ENCODE measurements at places on chromosomes 3 and 15.

- no peak for DNase-seq
Measured at GRCh38 chr15:33119865-33120264, 74.6 kb downstream of the FMN1 start.

- DNase-seq = no peak
Measured at GRCh38 chr3:1960506-1960905, 138.2 kb upstream of the CNTN4 start.

DNA sequence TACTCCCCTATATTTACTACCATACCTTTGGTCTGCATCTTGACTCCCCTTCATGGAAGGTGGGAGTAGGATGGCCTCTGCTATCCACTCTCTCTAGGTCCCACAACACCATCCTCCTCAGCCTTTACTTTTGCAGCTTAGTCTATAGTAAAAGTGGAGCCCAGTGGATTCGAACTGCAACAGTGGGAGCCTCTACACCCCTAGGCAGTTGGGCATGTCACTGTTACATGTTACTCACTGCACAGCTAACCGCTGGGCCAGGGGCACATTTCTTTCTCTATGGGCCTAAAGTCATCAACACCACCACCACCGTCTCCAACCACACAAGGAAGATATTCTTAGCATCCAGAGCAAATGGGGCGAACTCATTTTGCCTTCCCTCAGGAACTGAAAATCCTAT, 62.9 kb downstream of the KLF13 start:
- DNase-seq = no peak

GRCh38 chr3:48681974-48682610, 3.6 kb downstream of the NCKIPSD start:
- no peak for DNase-seq

DNA sequence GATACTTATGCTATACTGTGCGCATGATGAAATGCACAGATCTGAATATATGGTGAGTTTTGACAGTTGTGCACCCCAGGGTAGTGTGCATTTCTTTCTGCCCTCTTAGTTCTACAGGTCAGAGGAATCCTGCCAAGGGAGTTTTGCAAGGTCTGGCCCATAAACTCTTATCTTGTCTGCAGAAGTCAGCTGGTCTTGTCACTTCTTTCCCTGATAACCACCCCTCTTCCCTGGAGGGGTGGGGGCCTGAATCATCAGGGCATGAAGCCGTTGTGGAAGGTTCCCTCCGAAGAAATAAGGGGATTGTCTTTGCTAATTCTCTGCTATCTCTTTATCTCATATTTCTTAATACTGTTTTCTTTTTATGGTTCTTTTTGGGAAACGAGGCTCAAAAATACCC, 30.4 kb downstream of the TRIM71 start:
- DNase-seq = no peak

DNA sequence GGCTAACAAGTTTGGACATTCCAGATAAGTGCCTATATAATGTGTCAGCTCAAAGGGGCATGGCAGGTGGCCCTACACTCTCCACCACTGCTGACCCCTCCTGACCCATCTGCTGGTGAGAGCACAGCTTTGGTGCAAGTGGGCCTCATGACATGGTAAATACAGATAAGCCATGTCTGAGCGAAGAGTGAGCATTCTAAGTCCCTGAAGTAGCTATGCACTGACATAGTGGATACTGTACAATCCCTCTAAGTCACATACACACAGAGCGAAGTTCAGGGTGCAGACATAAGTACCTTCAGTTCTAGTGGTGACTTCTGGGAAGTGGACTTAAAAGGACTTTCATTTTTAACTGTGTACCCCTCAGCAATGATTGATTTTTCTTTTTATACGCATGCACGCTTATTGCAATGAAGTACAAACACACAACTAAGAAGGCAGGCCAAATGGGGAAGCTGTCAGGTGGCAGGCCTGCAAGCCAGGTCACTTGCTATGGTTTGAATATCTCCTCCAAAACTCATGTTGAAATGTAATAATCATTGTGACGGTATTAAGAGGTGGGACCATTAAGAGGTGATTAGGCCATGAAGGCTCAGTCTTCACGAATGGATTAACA, 41.5 kb downstream of the TBC1D2B start:
- DNase-seq = no peak

DNA sequence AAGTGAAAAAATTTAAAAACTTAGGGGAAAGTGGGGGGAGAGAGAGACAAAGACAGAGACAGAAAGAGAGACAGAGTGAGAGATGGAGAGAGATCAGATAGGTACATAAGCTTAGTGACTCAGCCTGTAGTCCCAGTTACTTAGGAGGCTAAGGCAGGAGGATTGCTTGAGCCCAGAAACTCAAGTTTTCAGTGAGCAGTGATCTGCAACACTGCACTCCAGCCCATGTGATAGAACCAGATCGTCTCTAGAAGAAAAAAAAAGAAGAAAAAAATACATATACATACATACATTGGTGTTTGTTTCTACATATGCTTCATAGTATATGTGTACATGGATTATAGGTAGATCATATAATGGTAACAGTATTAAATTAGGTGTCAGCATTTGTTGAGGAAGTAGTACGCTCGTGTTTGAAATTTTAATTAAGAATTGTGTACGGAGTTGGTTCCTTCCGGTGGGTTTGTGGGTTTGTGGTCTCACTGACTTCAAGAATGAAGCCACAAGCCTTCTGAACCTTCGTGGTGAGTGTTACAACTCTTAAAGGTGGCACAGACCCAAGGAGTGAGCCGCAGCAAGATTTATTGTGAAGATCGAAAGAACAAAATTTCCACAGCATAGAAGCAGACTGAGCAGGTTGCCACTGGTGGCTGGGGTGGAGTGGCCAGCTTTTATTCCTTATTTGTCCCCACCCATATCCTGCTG, 38.3 kb upstream of the SNRPN start:
- DNase-seq = no peak

GRCh38 chr3:58206406-58207011, 4.3 kb downstream of the DNASE1L3 start:
- DNase-seq = no peak

DNA sequence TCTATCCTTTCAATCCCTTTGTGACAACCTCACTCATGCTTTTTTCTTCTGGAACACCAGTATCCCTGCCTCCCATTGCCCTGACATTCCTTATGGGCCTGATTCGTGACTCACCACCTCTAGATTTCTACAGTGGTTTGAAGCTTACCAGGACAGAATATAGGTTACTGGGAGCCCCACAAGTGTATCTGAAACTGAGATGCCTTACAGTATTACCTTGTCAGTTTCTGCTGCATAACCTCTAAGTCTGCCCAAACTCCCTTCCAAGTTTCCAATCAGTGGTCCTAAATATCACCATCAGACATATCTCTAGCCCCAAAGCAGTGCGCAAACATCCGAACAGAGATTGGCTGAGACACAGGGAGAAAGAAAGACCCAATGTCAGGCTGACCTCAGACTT, 5.6 kb downstream of the CPB1 start:
- no peak for DNase-seq

DNA sequence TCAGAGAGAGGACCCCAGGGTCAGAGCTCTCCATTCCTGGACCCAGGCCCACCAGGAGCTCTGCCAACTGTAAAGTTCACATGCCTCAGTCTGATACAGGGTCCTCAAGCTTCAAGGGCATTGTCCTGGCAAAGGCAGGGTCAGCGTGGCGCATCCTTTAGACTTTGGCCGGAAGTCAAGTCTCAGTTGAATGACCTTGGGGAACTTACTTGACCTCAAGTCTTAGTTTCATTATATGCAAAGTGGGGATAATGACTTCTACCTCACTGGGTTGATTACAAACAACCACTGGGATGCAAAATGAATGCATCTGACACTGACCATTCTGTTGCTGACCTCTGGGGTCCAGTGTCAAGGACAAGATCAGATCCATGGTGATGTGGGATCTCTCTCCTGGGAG, 70.6 kb upstream of the CTSH start:
- no peak for DNase-seq

- peak; percentile 50 for DNase-seq
Measured at GRCh38 chr15:28984421-28985315, 98.9 kb downstream of the APBA2 start.

DNA sequence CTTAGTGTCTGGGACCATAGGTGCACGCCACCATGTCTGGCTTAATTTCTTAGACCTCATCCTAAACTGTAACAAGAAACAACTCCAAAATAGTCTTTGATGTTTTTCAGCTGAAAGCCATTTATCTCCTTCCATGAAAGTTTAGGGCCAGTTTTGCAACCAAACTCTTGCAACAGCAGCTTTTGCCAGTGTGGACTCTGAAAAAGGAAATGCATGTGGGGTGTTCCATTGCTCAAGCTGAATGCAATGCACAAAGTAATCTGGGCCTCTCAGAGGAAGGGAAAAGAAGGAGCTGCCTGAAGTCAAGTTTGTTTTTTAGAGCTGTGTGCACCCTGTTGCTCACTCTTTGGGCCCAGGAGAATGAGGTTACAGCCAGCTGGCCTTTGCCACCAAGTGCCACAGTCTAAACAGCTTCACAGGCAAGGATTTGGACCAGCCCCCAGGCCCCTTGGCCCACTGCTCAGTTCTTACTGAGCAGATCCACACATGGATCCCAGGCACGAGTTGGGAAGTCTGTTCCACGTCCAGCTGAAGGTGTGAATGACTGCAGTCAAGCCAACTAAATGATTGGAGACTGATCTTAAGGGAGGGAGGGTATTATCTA, 212.3 kb upstream of the LRRFIP2 start:
- no peak for DNase-seq

- DNase-seq = no peak
Measured at GRCh38 chr3:150870406-150870805, 34.8 kb downstream of the MINDY4B start.
